WTC11 (cell line): ENCODE measurements at places on chromosomes 7 and 10.

GRCh38 chr10:86385806-86386205 is 19.2 kb upstream of the GRID1 start:
- no peak for DNase-seq

DNA sequence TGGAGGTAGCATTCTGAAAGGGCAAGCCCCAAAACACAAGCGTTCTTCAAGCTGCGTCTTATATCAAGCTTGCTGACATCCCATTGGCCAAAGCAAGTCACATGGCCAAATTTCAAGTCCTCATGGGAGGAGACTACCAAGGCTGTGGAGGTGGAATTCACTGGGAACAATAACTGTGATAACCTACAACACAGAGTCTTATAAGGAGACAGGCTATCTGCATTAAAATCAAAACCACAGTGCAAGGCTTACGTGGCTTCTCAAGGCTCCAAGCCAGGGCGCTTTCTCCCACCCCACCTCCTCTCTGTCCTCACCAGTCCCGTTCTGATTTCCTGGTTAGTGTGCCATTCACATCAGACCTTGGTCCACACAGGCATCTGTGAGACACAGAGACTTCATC is 39.4 kb downstream of the ADRB1 start:
- DNase-seq, result no peak

GRCh38 chr7:34281260-34281659 is 375.9 kb downstream of the BMPER start:
- no peak for DNase-seq

GRCh38 chr10:34109952-34110702 is 705.0 kb downstream of the PARD3 start:
- DNase-seq, result no peak
